ENCODE measurements at places on chromosomes 3 and 15. TPM values are rescaled to one million over a fixed set of nuclear protein-coding genes. Genes with fewer than 3 reads are reported as not detected.

DNA sequence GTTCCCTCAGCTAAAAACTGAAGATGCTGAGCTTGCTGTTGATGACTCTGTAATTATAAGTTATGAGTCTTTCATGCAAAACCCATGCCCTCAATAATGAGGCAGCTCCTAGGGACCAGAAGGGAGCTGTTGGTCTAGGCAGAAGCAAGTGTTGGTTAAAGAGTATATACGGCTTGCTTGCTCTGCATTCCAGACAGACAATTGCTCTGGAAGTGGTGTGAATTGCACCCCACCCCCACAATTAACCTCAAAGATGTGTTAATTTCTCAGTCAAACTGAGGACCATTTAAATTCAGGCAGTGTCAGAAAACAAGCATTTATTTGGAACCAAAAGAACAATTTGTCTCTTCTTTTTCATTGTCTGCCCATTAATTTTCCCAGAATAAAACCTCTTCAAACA is 163.5 kb upstream of the EOMES start:
- no peaks in the 10 kb centered on the region for H3K27me3 ChIP-seq
- peak overlapping the region; percentile 7 for H3K4me3 ChIP-seq
- DNase-seq: peak; percentile 75
- no peaks in the 10 kb centered on the region for H3K36me3 ChIP-seq

DNA sequence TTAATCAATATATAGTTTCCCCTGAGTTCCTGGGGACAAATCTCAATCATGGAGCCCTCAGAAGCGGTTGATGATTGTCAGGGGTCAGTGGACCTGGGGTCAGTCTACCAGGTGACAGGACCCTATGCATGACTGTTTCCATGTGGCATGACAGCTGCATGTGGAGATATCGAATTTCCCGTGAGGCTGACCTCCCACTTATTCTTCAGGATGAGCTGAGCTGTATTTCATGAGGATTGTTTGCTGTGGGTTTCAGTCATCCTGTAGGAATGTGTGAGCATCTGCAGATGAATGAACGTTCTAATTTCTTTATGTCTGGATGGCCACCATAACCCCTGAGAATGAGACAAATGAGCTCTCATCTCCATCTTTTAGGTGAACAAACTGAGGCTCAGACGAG is 93.0 kb upstream of the HES1 start:
- no peak for DNase-seq
- no peak overlapping the region for H3K27ac ChIP-seq
- no peaks in the 10 kb centered on the region for H3K4me1 ChIP-seq

DNA sequence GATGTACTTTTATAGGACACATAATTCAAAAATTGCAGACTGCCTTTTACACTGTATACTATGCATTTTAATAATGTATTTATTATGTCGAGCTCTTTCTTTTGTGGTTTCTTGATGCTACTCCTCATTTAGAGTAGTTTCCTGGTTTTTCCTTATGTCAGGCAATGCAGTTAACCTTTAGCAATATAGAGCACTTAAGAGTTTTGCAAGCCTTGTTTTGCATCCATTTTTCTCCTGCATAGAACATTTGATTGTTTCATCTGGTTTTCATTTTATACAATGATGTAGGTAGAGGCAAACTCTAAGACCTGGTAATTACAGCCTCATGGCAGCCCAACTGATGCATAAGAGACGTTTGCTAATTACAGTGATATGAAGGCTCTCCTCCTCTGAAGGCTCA is 86.3 kb downstream of the PDZRN3 start:
- H3K4me3 ChIP-seq: no peak overlapping the region
- no peak for DNase-seq
- H3K27me3 ChIP-seq: no peaks in the 10 kb centered on the region
- peaks cover 5% of the 10 kb centered on the region for H3K4me1 ChIP-seq
- no peak overlapping the region for H3K27ac ChIP-seq

DNA sequence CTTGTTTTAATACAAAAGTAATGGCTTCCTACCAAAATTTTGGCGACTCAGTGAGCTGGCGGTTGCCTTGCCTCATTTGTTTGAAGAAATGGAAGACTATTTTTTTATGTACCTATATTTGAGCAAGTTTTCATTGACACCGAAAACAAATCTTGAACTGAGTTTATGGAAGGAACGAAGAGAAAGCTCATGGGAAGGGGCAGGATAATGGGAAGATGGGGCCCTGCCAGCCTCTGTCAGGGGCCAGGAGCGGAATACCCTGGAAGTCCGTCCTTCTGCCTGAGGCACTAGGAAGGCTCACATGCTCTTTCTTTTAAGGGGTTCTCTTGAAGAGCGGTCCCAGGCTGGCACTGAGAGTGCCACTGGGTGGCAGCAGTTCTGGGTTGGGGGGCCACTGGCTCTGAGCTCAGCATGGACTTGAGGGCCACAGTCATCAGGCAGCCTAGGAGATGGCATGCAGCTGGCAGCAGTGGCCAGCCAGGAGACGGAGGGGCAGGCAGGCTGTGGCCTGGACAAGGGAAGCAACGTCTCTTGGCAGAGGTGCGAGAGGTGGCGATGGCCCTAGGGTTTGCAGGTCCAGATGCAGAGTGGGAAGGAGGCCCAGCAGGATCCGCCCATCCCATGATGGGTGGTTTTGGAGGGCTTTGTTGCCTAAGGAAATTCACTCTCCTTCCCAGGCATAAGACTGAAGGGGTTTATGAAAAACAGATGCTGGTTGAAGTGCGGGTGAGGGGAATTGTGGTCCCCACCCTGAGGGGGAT is 41.6 kb downstream of the ISG20 start:
- H3K36me3 ChIP-seq: no peaks in the 10 kb centered on the region
- H3K27me3 ChIP-seq: no peaks in the 10 kb centered on the region
- H3K4me3 ChIP-seq: no peak overlapping the region
- H3K4me1 ChIP-seq: no peaks in the 10 kb centered on the region
- H3K27ac ChIP-seq: no peak overlapping the region

GRCh38 chr3:175340338-175341015 is 481.3 kb downstream of the NAALADL2 start:
- no peaks in the 10 kb centered on the region for H3K27me3 ChIP-seq
- no peaks in the 10 kb centered on the region for H3K36me3 ChIP-seq

GRCh38 chr3:25021816-25022215 is 406.2 kb upstream of the RARB start:
- H3K36me3 ChIP-seq: no peaks in the 10 kb centered on the region
- peak; percentile 15 for DNase-seq
- H3K4me1 ChIP-seq: no peaks in the 10 kb centered on the region
- H3K27ac ChIP-seq: no peak overlapping the region

DNA sequence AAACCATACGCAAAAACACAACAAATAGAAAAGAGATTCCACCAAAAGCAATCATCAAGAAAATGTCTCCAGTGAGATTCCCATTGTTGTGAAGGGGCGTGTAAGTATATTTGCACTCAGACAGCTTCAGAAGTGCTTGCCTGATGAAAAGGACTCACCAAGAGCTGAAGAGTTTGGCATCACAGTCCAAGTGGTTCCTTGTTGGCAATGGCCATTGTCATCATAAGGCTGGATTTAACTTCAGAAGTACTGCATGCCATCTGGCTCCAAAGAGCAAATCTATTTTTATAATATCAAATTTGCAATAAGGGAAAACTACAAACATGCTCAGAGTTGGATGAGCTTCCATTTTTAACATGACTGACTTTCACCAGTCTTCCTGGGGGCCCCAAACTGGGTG is 505.3 kb upstream of the NR2F2 start:
- no peak overlapping the region for H3K27ac ChIP-seq
- no peaks in the 10 kb centered on the region for H3K36me3 ChIP-seq
- DNase-seq: no peak
- no peaks in the 10 kb centered on the region for H3K27me3 ChIP-seq

DNA sequence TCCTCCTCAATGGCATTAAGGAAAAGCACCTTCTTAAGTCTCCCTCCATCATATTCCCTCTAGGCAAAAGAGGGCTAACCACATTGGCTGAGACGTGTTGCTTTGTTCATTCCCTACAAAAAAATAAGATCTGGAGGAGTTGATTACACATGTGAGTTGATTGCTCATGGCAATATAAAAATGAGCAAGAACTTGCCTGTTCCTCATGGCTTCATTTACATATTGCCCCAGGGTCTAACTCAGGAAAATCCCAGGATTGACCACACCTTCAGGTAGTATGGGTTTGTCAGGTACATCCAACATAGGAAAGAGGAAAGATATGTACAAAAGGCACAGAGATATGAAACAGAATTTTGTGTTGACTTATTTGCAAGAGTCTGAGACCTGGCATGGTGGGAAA is 35.5 kb downstream of the NFKBIZ start:
- H3K4me1 ChIP-seq: no peaks in the 10 kb centered on the region
- H3K27me3 ChIP-seq: no peaks in the 10 kb centered on the region
- H3K36me3 ChIP-seq: no peaks in the 10 kb centered on the region
- H3K27ac ChIP-seq: no peak overlapping the region

DNA sequence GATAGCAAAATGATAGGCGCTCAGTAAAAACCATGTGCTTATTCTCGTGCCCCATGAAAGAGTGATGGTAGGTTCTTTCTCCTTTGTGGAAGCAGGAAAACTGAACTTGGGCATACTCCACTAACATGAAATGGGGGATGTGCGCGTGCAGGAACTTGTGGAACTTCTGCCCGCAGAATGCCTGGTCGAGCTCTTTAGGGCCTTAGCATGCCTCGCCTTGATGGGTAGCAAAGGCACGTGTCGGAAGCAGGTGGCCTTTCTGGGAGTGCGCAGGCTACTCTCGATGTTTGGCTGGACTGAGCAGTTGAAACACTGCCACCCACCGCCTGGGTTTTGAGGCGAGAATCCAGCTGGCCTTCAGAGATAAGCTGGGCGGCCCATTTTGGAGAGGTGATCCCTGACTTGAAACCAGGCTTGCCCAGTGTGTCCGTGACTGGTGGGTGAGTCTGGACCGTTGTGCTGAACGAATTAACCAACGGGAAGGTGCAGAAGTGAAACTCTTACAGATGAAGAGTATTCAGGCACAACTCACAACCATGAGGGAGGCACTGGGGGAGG is 842 bp downstream of the PCCB start:
- peak overlapping the region; percentile 56 for H3K4me3 ChIP-seq
- H3K4me1 ChIP-seq: peaks cover 12% of the 10 kb centered on the region
- H3K27me3 ChIP-seq: no peaks in the 10 kb centered on the region
- DNase-seq: peak; percentile 34
- H3K27ac ChIP-seq: peak overlapping the region; percentile 93
- H3K36me3 ChIP-seq: peaks cover 1% of the 10 kb centered on the region

DNA sequence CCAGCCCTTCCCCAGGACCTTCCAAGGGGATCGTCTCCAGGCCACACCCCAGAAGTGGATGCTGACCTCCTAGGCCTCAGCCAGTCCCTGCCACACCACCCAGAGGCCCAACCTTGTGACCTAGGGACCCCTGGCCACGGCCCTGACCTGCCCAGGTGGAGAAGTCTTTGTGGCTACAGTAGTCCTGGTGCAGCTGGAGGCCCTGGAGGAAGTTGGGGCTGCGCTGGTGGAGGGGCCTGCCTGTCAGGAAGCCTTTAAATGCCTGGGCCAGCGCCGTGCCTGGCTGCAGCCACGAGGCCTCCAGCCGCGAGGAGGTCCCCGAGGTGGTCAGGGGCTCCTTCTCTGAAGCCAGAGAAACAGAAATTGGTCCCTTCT is 23.4 kb downstream of the PLA2G4D start:
- no peak overlapping the region for H3K4me3 ChIP-seq
- H3K27ac ChIP-seq: no peak overlapping the region
- no peaks in the 10 kb centered on the region for H3K36me3 ChIP-seq

- no peaks in the 10 kb centered on the region for H3K4me1 ChIP-seq
- no peak overlapping the region for H3K27ac ChIP-seq
- no peaks in the 10 kb centered on the region for H3K36me3 ChIP-seq
Observed at GRCh38 chr15:74855857-74856256, 12.9 kb upstream of the ULK3 start.

GRCh38 chr3:63462732-63463131 is 184.6 kb downstream of the SYNPR start:
- H3K4me1 ChIP-seq: peaks cover 9% of the 10 kb centered on the region
- H3K27ac ChIP-seq: no peak overlapping the region
- no peaks in the 10 kb centered on the region for H3K36me3 ChIP-seq
- DNase-seq: peak; percentile 18

GRCh38 chr3:100993309-100993708 is at the start of gene ABI3BP:
ABI3BP (minus strand) TSS chr3:100993421; CDS start chr3:100993384, 37 bp downstream.
- no peaks in the 10 kb centered on the region for H3K4me1 ChIP-seq
- no peaks in the 10 kb centered on the region for H3K36me3 ChIP-seq
- H3K27me3 ChIP-seq: no peaks in the 10 kb centered on the region
- DNase-seq: no peak
- H3K4me3 ChIP-seq: no peak within 1 kb of the TSS

Gene NANOGP8
- 49.6 TPM for total RNA-seq

Gene CYP8B1
- not detected for total RNA-seq

Gene CFAP44
- total RNA-seq: 1.0 TPM

Gene GALNT15
- not detected for total RNA-seq

Gene HIGD2B
- total RNA-seq: not detected

All from GM23338 (cell line).